Activated CD8-positive, alpha-beta memory T cell treated with anti-CD3 and anti-CD28 coated beads for 1 hour (primary cell): ENCODE measurements at places on chromosomes 2 and 18.

DNA sequence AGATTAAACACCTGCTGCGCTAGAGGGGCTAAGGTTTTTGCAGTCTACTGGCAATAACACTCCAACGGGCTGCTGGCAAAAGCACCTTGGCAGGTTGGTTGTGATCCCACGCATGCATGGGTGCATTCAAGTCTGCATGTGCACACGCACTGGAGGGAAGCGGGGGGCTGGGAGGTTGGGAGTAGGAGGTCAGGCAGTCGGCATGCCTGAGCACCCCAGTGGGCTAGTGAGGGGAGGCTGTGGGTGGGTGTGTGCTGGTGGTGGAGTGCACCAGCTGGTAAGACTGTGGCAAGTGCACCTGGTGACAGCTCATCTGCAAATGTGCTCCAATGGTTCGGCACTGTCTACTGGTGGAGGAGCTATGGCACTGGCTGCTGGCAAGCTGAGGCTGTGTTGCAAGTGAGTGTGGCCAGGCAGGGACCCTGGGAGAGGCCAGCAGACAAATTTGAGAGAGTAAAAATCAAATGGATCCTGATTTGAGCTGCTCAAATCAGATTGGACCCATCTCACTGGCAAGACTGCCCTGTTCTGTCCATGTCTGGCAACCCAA is 460.6 kb upstream of the DSEL start:
- DNase-seq, result no peak

DNA sequence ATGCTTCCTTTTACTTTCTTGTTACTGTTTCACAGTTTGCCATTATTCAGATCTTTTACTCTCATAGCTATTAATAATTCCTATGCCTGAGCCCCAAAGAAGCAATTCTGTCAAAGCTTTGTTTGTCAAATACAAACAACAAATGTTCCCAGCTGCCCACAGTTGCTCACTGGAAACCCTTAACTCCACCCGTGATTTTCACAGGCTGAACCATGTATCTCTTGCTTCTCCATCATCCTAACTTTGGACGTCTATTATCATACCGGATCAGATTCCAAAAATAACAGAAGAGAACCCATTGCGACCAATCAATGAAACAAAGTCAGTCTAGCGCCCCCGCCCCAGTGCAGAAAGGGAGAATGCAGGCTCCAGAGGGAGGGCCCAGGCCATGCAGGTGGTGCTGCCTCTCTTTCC is 24.2 kb downstream of the COLEC12 start:
- no peak for DNase-seq

- DNase-seq, result no peak
Observed at GRCh38 chr2:173997753-173998152, 32.6 kb upstream of the SP3 start.

DNA sequence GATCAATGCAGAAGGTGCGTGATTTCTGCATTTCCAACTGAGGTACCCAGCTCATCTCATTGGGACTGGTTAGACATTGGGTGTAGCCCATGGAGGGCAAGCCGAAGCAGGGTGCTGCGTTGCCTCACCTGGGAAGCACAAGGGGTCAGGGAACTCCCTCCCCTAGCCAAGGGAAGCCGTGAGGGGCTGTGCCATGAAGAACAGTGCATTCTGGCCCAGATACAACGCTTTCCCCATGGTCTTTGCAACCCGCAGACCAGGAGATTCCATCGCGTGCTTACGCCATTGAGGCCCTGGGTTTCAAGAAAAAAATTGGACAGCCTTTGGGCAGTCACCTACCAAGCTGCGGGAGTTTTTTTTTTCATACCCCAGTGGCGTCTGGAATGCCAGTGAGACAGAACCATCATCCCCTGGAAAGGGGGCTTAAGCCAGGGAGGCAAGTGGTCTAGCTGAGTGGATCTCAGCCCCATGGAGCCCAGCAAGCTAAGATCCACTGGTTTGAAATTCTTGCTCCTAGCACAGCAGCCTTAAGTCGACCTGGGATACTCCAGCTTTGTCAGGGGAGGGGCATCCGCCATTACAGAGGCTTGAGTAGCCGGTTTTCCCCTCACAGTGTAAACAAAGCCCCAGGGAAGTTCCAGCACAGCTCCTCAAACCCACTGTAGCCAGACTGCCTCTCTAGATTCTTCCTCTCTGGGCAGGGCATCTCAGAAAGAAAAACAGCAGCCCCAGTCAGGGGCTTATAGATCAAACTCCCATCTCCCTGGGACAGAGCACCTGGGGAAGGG is 21.7 kb downstream of the TFPI start:
- DNase-seq, result no peak

- no peak for DNase-seq
Observed at GRCh38 chr2:70440621-70441020, 113.0 kb downstream of the TGFA start.

- DNase-seq, result no peak
Observed at GRCh38 chr2:236993-237539, 26.8 kb downstream of the SH3YL1 start.

GRCh38 chr2:21043744-21044532 is at the start of gene APOB:
Gene APOB (minus strand): TSS chr2:21044073. CDS start chr2:21043945, 128 bp downstream.
- no peak for DNase-seq

DNA sequence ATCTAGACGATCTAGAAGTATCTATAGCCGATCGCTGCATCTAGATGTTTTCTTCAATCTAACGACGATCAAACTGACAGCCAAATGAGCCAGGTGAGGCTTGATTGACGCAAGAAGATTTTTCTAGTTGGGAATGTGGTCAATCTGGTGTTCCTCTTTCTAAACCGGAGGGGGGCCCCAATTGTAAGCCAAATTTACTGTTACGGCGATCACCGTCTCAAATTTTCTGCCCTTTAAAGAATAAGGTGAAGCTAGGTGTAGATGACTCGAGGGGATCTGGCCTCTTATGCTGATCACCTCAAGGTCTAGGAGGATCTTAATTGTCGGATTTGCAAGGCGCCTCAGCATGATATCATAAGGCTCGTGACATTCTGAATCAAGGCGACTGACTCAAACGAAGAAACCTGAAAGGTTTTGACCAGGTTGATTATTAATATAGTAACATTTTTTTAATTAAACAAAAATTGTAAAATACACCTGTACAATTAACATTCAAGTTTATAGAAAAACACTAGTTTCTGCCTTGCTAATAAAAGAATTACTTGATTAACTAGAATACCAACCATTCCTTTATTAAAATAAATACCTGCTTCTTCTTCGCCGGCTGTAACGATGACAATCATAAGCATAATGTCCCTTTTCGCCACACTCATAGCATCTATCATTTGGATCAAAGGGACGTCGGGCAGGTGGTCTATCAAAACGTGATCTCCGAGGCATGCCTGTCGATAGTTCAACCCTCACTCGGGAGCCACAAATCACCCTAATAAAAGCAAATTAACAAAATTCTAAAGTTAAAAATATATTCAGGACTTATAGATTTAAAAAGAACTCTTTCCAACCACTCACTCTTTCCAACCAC is 2.0 kb downstream of the SRSF7 start:
- DNase-seq, result no peak
